PC-3 (cell line): ENCODE measurements at places on chromosomes 2 and 18. TPM values are rescaled to one million over a fixed set of nuclear protein-coding genes. Genes with fewer than 3 reads are reported as not detected.

DNA sequence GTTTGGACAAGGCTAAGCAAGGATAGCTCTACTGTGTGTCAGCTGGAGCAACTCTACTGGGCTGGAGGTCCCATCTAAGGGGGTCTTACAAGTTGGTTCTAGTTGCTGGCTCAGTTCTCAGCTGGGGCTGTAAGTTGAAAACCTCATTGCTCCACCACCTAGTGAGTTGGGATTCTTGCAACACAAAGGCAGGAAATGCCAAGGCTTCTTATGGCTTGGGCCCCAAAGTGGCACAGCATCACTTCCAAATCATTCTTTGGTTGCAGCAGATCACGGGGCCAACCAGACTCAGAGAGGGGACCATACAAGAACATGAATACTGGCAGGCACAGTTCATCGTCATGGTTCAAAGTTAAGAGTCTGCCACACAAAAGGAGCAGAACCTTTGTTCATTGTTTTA, 332.7 kb downstream of the LRRTM1 start:
- DNase-seq = no peak

- DNase-seq = no peak
Observed at GRCh38 chr2:126893606-126894005, 5.1 kb upstream of the TEX51 start.

- DNase-seq = no peak
Observed at GRCh38 chr2:102424754-102425153, 1.8 kb downstream of the IL18RAP start.

DNA sequence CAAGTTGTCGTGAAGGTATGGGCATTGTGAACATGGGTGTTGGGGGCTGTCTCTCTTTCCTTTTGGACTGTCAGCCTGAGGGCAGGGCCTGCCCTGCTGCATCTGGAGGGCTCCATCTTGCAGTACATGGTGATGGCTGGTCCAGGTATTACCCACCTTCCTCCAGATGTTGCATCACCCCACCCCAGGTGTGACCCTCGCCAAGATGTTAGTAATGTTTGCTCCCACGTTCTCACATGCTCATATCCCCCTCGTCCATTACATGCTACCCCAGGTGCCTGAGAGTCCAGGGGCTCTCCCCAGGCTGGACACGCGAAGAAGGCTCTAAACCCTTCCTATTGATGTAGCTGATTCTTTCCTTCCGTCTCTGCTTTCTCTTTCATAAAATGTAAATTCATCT, 13.9 kb downstream of the ZAP70 start:
- DNase-seq = no peak

GRCh38 chr2:201472411-201472810, 20.9 kb downstream of the STRADB start:
- peak; percentile 13 for DNase-seq

GRCh38 chr2:241994556-241995213, 125.2 kb downstream of the RTP5 start:
- no peak for DNase-seq

- peak; percentile 44 for DNase-seq
Observed at GRCh38 chr2:190408538-190409271, 550 bp downstream of the MFSD6 start.

DNA sequence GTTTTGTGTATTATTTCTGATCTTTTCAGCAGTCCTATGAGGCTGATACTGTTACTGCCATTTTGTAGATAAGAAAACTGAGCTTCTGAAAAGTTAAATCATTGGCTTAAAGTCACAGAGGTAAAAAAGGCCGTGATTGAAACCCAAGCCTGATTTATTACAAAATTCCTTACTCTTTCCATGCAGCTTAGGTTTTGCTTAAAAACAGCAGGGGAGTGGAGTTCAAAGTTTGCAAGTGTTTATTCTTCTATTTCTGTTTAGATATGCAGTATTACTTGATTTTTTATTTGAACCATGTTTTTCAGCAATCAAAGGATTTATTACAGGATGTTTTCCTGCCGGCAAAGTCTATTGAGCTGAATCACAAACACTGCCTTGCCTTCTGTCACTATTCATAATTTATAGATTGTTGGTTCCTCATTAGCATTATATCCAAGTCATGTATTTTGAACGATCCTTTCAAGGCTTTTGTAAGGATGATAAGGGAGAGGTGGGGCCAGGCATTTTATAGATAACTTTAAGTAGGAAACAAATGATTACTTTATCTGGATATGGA, 31.9 kb upstream of the MSTN start:
- no peak for DNase-seq

- DNase-seq = peak; percentile 48
Observed at GRCh38 chr18:36296650-36297416, 680 bp upstream of the FHOD3 start.

GRCh38 chr18:57131101-57131500, 15.8 kb upstream of the BOD1L2 start:
- DNase-seq = no peak

DNA sequence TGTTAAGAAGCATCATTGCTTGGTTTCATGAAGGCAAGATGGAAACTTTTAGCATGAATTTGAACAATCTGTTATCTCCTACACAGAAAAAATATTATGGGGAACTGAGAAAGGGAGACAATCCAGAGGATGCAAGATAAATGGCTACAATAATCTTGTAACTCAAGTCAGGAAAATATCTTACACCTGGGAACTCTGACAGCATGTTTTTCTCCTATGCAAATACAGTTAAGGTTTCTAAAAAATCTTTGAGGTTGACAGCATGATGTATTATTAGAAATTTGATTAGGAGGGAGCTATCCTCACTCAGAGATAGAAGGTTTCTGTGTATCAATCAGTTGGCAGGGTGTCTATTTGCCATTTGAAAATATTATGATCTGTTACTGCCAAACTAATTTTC, 75.6 kb downstream of the GPD2 start:
- no peak for DNase-seq

GRCh38 chr18:6576718-6577375, 152.7 kb upstream of the ARHGAP28 start:
- no peak for DNase-seq

DNA sequence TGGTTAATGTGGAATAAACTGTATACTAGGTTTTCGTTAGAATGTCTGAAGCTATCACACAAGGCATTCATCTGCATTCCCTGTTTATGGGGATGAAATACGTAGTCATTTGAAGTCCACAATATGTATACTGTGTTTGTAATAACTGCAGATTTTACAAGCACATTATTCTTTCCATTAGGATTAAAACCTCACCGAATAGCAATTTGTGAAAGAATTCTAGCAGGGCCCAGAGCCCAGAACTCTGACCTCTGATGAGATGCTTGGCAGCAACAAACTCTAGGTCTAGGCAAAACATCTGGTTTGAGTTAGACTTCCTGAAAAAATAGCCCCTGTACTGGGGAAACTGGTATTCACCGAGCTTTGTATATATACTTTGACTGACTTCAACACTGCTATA, 158.2 kb downstream of the SRBD1 start:
- no peak for DNase-seq

DNA sequence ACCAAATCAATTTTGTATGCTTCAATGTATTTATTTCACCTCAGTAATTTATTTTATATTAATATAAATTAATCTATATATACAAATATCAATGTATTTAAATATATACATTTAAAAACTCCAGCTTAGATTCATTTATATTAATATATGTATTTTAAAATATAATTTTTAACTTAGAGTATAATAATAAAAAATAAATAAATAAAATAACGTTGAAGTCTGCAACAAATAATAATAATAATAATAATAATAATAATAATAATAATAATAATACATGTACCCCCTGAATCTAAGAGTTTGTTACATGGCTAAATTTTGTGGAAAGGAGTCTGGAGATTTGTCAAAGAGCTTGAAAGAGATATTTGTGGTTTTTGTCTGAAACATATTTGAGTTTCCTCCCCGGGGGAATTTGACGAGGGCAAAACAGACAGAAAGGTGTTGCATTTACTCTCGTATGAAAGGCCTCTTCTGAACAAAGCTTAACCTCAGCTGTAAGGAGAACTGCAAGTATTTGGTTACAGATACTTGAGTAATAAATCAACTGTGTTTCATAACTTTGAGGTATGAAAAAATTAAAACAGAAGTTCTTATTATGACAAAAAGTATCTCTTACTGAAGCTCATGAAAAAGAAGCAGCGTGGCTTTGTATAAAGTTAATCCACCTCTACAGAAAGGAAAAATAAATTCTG, 93.4 kb downstream of the CDH19 start:
- DNase-seq = peak; percentile 16

RANBP2 gene
- total RNA-seq = 39.9 and 42.2 TPM in 2 replicates

STEAP3 gene
- 24.6 and 27.3 TPM in 2 replicates for total RNA-seq

VRK2 gene
- total RNA-seq = 22.7 and 27.6 TPM in 2 replicates
